ENCODE measurements at places on chromosomes 3 and 15.

GRCh38 chr3:18351823-18352744 is 73.1 kb downstream of the SATB1 start:
- DNase-seq, result no peak

DNA sequence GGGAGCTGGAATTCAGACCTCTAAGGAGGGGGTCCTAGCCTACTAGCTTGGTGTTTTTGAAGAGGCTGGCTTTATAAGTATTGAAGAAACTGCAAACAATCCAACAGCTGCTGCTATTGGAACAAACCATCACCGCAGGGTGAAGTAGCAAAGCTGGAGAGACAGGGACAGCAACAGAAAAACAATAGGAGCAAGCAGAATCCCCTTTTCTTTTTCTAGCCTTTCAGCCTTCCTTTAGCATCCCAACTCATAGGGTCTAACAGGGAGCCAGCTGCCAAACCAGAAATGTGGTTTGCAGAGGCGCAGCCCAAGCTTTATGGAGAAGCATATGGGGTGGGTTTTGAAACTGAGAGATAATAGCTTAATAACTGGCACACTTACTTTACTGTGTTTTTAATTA is 106.2 kb upstream of the CHMP2B start:
- DNase-seq, result no peak

DNA sequence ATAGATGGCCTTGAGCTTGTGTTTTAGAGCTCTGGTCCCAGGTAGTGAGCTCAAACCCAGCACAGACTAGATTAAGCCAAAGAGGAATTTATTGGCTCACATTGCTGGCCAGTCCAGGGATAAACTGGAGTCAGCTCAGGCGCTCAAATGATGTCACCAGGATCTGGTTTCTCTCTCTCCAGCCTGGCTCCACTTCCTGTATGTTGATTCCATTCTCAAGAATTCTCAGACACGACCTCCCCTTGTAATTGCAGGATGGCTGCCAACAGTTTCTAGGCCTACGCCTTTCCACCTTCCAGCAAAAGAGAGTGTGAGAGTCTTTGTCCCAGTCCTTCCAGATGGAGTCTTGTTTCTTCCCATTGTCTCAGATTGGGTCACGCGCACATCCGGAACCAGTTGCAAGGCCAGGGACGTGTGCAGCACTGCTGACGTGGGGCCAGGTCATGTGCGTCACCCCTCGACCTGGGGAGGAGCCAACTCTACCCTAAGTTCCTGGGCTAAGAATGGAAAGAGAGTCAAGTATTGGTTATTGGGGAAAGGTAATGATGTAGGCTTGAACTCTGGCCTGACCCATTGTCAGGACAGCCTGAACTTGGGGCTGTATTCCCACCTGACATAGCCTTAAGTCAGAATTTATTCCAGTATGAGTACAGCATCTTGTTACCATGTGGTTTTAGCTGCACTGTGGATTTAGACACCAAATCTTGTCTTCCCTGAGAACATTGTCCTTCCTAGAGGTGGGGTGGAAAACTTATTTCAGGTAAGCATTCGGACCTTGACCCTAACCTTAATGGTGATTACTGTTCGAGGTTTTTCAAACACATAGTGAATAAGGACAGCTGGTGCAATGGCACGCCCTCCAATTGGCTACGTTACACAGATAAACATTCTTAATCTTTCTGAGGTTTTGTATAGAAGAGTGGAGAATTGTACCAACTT is 31.6 kb downstream of the CACNA1D start:
- DNase-seq, result no peak

DNA sequence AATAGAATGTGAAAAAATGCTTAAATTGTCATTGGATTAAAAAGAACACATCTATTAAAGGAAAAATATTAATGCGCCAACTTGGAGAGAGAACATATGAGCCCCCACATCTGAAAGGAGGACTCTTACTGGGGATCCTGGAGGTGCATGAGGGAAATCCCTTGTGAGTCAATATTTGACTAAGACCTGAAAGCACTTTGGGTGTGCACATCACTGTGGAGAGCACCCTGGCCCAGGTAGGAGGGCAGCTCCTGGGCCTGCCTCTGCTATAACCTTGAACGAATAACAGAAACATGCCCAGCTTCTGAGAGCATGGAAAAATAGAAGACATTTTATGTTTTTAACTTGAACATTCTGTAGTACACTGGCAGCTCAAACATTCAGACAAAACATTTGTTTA is 199.8 kb downstream of the GAP43 start:
- DNase-seq, result no peak

GRCh38 chr15:89806559-89807550 is 7.8 kb downstream of the ANPEP start:
- DNase-seq, result no peak
